ENCODE measurements at places on chromosomes 6 and 20. TPM values are rescaled to one million over a fixed set of nuclear protein-coding genes. Genes with fewer than 3 reads are reported as not detected.

The PTPN1 gene
- total RNA-seq: 24.0 TPM

The TRMT6 gene
- 6.0 TPM for total RNA-seq

The GPR6 gene
- not detected for total RNA-seq

The C6orf141 gene
- total RNA-seq: 70.0 TPM

The PREX1 gene
- 29.8 TPM for total RNA-seq

GRCh38 chr6:21173031-21173430 is 420.5 kb upstream of the SOX4 start:
- no peak for DNase-seq

DNA sequence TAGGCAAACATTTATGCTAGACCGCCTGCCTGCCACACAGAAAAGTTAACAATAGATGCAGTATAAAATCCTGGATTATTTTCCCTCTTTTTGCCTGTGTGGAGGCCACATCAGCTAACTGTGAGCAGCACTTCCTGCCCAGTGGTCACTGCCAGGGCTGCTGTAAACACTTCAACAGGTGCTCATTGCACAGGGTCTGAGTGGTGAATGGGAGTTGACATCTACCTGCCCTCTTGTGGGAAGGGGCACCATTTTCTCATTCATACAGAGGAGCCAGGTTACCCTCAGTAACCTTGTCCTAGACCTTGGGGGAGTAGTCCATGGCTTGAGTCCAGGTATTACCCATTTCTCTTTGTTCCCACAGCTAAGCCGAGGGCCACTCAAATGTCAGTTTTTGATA is 235.3 kb downstream of the TMEM242 start:
- DNase-seq: no peak

- no peak for DNase-seq
Observed at GRCh38 chr6:27129095-27129815, 118.2 kb upstream of the PRSS16 start.

DNA sequence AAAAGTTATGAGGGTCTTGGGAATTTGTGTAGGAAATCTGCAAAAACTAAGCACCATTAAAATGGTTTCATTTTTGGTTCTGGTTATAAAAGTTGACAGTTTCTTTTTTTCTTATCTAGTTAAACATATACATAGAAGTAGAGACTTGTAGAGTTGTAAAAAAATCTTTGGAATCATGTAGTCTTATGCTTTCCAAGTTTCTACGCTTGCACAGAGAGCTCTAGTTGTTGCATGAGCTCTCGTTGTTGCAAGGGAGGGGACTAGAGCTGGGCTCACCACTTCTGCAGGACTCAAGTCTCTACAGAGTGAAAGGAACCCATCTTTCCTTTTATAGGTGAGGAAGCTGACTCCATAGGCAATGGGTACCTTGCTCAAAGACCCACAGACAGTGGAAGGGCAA is 21.6 kb upstream of the CCN2 start:
- no peak for DNase-seq

DNA sequence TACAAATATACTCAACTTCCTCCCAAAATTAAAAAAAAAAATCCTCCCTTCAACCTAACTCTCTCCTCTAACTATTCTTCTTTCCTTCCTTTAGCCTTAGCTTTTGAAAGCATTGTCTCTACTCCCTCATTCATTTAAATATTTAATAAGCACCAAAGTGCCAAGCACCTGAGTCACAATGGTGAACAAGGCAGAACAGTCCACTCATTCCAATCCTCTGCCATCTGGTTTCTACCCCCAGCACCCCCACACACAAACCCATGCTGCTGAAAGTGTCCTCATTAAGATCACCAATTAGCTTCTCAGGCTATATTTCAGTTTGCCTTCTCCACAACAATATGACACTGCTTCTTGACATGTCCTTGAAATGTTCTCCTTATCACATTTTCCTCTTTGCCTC is 76.3 kb downstream of the DTNBP1 start:
- no peak for DNase-seq

DNA sequence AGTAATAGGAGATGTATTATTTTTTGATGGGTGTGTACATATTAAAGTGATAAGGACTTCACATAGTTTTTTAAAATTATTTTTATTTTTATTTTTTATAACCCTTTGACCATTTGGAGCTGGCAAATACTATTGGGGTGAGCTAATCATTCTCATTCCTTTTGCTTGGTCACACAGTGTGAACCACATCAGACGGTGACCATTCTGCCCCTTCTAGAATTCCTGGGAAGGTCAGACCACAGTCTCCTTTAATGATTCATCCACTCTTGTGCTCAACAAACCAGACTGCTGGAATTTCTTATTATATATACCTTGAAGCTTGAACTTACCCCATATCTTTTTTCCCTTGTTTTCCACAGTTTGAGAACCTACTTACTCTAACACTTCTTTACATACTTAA is 23.9 kb upstream of the PRL start:
- no peak for DNase-seq

DNA sequence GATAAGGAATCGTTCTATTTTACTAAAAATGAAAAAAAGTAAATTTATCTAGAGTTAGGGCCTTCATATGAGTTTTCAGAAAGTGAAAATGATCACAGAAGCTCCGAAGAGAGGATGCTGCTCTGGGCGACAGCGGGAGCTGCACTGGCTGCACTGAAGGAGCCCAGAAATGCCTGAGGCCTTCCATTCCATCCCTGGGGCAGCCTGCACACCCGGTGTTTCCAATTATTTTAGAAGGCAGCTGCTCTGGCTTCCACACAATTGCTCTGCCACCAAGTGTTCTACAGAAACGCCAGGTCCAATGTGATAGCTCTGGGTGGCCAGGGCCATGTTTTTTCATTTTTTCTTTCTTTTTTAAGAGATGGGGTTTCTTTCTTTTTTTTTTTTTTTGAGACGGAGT is 3.6 kb downstream of the DTNBP1 start:
- DNase-seq: no peak

DNA sequence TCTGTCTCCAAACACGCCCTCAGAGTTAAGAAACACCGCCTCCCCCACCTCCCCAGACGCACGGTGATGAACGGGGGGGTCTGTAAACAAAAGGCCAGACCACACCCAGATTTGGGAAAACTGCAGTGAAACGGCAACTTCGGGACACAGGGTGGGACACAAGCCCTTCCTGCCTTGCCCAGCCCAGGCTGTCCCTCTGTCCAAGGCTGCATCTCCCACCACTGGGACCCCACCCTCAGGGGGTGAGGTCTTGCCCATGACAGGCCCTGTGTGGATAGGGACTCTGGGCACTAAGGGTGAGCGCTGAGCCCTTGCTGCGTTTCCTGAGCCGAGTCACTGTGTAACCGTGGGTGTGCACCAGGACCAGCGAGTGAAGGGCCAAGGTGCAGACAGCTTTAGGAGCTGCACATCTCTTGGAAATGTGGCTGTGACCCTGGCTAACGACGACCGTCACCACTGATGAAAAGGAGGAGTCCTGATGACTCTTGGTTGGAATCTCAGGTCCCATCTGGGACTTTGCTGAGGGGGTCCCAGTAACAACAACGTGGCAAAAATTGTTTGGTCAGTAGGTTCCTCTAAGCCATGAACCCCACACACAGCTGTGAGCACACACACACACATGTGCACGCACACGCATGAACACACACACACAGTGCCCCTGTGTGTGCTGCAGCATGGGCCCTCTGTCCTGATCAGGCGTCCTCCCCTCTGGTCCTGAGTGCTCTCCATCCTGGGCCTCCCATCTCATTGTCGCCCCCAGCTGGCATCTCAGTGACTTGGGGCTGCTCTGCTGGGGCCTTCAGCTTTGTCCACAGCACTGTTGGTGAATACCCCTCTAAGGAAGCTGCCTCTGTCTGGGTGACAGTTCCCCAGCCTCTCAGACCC is 100.6 kb downstream of the RAMACL start:
- DNase-seq: no peak

GRCh38 chr6:167221400-167222201 is 63.8 kb upstream of the GPR31 start:
- no peak for DNase-seq

DNA sequence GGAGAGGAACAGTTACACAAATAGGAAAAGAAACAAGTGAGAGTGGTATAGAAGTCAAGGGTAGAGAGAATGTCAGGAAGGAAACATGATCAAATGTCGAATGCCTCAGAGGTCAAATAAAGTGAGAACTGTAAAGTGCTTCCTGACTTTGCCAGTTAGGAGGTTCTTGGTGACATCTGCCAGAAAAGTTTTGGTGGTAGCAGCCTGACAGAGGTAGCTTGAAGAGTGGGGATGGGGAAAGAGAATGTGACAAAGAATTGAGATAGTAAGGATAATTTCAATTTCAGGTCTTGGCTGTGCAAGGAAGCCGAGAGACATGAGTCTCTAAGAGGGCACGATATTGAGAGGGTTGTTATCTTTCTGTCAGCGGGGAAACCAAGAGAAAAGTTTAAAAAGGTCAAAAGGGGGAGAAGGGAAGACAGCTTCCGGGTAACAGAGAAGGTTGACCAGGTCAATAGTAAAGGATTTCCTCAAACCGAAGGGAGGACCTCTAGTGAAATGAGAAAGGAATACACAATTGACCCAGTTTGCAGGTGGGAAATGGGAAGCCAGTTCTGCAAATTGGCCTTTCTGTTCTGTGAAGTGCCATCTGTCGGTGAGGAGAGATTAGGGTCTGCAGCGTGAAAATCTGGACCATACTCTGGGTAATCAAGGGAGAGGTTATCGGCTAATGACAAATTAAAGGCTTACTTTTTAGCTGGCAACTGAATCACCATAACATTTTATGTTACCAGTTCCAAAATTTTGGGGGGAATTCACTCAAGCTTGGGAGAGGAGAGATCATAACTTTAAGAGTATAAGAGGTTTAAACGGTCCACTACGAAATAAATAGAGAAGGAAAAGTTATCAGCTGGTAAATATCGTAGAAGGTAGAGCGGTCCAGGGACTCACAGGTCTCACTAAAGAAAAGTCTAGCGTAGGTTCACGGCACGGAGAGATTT is 973 bp upstream of the BRD2 start:
- DNase-seq: peak; percentile 26

GRCh38 chr20:18778690-18779392 is 34.7 kb upstream of the SCP2D1 start:
- DNase-seq: no peak

DNA sequence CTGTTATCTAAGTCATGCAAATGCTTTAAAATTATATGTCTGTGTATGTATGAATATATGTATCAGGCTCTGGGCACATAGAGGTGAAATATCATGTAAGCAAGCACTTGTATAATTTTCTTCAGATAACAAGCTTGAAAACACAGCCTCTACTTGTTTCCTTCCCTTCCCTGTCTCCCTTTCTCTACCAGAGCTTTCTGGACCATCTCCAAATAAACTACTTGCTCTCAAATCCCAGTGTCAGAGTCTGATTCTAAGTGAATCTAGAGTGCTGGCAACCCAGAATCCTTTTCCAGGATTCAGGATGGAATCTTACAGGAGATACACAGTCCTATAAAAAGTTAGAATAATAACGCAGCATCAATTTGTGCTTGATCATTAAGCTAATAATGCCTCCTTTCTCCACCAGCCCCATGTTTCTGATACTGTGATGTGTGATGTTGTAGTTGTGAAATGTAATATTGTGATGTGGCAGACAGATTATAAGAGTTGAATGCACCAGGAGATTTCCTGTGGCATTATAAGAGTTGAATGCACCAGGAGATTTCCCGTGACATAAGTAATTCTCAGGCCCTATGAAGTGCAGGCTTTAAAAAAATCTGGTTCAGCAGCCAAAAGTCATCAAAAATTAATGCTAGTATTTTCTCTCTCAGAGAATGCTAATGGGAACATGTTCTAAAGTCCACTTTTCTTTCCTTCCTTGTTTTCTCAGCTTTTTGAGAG is 89.6 kb downstream of the PCSK2 start:
- DNase-seq: no peak

DNA sequence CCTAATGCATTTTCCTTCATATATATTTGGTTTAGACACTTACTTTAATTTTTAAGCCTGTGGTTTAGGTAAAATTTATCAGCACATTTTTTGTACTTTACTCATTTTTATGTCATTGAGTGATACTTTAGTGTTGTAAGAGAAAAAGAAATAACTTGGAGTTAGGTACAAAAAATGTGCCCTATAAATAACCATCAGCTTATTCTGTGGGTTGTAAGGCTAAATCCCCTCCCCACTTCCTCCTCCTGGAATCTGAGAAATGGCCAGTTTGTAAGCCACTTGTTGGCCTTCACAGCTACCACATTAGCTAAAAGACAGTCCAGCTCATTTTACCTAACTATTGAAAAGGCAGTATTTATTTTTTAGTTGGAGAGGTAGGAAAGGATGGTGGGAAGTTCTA is 576.3 kb downstream of the PKHD1 start:
- no peak for DNase-seq

DNA sequence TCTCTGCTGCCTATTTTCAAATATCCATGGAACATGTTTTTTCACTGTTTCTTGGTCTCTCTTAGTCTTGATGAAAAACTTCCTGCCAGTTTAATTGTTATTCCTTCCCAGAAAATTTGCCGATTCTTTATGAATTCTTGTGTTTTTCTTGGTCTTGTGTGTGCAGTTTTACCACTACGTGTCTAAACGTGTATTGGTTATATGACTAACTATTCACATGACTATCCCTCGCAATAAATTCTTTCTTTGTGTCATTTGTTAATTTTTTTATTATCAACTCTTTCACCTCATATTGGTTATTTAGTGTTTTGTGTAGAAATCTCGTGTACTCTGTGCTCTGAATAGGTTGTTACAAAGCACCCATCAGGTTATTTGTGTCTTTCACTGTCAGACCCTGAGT is 315.4 kb downstream of the HAO1 start:
- no peak for DNase-seq

- DNase-seq: peak; percentile 19
Observed at GRCh38 chr6:22025468-22026163, 271.2 kb downstream of the PRL start.

DNA sequence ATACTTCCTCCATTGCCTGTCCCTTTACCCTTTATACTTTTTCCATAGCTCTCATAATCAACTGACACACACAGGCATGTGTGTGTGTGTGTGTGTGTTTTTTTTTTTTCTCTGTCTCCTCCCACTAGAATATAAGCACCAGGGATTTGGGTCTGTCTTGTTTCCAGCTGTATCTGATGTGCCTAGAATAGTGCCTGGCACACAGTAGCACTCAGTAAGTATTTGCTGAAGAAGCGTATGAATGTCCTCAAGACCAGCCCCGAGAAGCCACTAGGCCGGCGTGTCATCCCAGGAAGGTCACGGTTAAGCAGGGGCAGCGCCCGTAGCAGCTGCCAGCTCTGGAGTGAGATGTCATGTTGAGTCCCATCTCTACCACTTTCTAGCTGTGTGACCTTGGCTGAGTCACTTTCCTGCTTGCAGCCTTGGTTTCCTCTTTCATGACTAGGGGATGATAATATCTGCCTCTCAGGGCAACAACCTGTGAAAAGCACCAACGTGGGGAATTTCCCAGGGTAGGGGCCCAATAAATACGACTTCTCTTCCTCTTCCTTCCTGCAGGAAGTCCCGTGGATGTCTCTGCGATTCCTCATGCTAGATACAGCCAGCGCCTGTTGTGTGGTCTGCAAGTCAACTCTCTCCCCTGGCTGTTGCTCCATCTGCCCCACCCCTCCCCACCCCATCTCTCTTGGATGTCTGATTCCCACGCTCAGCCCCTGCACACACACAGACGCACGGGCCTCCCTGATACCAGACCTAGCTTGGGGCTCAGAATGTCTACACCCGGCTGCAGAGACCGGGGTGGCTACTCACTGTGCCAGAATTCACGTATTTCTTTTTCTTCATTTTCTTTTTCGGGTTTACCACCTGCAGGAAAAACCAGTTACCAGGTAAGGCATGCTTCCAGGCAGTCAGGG is 58.1 kb downstream of the RAB44 start:
- no peak for DNase-seq

GRCh38 chr20:6697228-6697972 is 70.1 kb upstream of the BMP2 start:
- no peak for DNase-seq

All from mucosa of gallbladder (tissue), 1 donor.